Activated CD8-positive, alpha-beta T cell treated with anti-CD3 and anti-CD28 coated beads for 36 hours (primary cell): ENCODE measurements at places on chromosomes 6 and 20. TPM values are rescaled to one million over a fixed set of nuclear protein-coding genes. Genes with fewer than 3 reads are reported as not detected.

Gene LTB
- 375 TPM for total RNA-seq

Gene BNIP5
- total RNA-seq = not detected

Gene TGM3
- total RNA-seq = not detected

Gene OLIG3
- total RNA-seq = 0.61 TPM

Gene LGSN
- total RNA-seq = not detected

Gene FYN
- 384 TPM for total RNA-seq

Gene SLC12A5
- not detected for total RNA-seq

Gene TRDN
- total RNA-seq = not detected

DNA sequence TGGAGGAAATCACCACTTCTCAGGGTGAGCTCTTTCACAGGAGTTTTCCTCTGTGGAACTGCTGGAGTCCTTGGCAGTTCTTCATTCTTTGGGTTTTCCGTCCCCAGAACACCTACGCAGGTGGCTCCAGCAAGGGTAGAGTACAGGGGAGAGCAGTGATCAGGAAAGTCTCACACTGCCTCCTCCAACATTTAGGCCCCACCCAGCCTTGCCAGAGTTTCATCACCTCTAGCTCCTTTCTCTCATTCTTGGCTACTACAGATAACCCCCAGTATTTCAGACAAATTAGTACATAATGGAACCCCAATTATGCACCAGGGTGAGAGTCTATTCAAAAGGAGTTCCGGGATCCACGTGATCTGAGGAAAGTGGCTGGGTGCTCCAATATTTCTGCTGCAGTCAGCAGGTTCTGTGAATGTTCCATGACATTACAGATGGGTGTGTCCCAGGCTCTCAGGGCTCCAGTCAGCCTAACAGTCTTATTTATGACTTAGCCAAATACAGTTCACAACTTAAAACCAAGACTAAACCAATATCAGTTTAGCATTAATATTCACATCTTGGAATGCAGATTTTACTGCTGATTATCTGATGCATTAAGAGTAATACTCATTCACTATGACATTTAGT is 44.6 kb downstream of the GPR63 start:
- no peaks in the 10 kb centered on the region for H3K36me3 ChIP-seq
- no peak overlapping the region for H3K4me3 ChIP-seq
- DNase-seq = no peak
- H3K4me1 ChIP-seq = no peaks in the 10 kb centered on the region
- H3K27me3 ChIP-seq = peaks cover 3% of the 10 kb centered on the region

GRCh38 chr6:157980288-157981131 is 1.2 kb upstream of the SYNJ2 start:
- H3K27ac ChIP-seq = no peak overlapping the region

DNA sequence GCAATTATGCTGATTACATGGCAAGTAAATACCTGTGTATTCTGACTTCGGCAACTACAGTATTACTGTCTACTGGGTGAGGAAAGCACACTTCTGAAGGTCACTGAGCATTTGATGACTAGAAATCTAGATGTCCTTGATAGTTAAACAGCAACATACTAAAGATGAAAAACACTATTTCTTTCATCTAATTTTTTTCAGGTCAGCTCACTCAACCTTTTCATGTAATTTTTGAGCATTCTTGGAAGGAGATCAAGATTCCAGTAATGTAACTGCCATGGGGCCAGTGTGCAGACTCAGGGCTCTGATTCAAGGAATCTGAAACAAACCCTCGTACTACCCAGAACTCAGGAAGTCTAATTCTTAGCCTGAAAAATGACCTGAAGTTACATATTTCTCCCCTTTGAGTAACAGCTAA is 222.6 kb upstream of the TAB2 start:
- H3K27me3 ChIP-seq = no peaks in the 10 kb centered on the region
- peaks cover 50% of the 10 kb centered on the region for H3K4me1 ChIP-seq
- peak overlapping the region; percentile 96 for H3K27ac ChIP-seq
- peak overlapping the region; percentile 62 for H3K4me3 ChIP-seq

DNA sequence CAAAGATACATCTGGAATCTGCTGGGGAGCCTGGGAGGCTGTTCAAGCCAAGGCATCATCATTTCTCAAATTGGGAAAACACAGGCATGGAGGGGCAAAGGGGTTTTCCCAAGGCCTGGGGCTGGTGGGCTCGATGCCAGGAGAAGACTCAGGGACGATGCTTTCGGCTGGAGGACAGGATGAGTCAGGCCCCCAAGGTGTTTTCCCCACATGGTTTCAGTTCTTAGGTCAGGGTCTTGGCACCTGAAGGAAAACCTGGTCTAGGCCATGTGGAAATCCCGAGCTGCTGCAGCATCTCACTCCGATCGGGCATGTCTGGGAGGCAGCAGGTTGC is 348.1 kb downstream of the CDC5L start:
- no peak overlapping the region for H3K4me3 ChIP-seq
- H3K27me3 ChIP-seq = no peaks in the 10 kb centered on the region
- H3K4me1 ChIP-seq = peaks cover 13% of the 10 kb centered on the region
- H3K36me3 ChIP-seq = no peaks in the 10 kb centered on the region
- peak; percentile 54 for DNase-seq

GRCh38 chr6:130359736-130360135 is 6.1 kb upstream of the TMEM200A start:
- peaks cover 4% of the 10 kb centered on the region for H3K27me3 ChIP-seq
- no peak overlapping the region for H3K27ac ChIP-seq
- DNase-seq = no peak

DNA sequence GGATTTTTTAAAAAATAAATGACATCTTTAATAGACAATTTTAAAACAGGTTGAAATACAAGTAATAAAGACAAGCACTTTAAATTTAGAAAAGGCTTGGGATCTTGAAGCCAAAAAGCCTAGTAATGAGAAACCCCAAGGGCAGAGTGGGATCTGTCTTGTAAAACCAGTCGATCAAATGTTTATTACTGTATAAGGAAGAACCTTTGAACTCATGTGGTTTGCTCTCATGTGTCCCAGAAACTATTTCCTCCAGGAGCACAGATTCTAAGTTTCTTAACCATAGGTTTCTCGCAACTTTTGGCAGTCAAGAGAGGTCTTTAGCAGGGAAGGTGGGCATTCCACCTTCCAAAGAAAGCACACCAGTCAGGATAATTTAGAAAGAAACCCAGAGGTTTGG is 541.7 kb upstream of the BTBD3 start:
- DNase-seq = no peak
- no peaks in the 10 kb centered on the region for H3K4me1 ChIP-seq
- no peaks in the 10 kb centered on the region for H3K36me3 ChIP-seq
- H3K27ac ChIP-seq = no peak overlapping the region
- H3K27me3 ChIP-seq = no peaks in the 10 kb centered on the region
- no peak overlapping the region for H3K4me3 ChIP-seq
